SJCRH30 (cell line): ENCODE measurements at places on chromosomes 2 and 18.

DNA sequence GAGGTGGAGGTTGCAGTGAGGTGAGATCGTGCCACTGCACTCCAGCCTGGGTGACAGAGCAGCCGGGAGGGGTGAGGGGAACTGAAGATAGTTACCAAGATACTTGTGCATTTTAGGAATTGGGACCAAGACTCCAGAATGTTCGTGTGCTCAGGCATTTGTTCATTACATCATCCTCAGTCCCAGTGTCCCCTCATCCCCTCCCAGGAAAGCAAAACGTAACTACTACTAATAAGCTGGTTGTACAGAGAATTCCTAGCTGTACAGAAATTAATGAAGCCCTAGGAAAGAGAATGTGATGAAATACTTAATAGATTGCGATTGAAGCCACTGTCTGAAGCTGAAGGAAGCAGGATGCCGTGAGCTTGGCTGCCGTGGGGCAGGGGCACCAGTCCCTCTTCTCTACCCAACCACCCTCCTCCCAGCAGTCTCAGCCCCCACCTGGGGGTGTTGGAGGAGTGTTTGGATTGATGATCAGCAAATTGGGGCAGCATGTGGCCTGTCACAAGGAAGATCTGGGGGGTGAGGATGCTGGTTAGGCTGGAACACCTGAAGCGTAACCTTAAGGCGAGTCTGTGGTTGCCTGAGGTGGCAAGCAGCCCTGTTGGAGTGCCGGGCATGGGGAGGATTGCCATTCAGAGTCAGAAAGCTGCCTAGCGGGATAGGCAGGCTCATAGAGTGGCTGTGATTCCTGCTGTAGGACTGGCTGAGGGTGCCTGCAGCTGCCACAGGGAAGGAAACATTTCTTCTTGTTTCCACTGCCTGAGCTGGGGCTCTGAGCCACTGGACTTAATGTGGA is 140.9 kb downstream of the SH3RF3 start:
- no peak for DNase-seq

- DNase-seq: no peak
These were observed 226.4 kb downstream of the PARD3B start for GRCh38 chr2:204771721-204772120.

- peak; percentile 57 for DNase-seq
These were observed 102.0 kb upstream of the PPP1CB start for GRCh38 chr2:28649481-28650265.

- no peak for DNase-seq
These were observed 19.1 kb upstream of the B3GNT2 start for GRCh38 chr2:62176801-62177200.

DNA sequence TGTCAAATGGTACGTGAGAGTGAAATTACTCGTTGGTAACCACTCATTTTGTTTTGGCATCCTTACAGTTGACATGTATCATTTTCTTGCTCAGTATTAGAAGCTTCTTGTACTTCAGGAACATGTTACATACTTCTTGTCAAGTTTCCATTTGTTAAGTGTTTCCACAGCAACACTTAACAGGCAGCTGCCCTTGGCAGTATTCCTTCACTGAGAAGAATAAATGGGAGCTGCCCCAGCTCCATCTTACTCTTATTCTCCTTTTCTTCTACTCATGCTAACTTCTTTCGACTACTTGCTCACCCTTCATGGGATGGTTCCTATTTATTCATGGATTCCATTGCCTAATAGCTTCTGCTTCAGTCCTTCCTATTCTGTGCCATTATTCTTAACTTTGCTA is 60.1 kb upstream of the TUBA3E start:
- DNase-seq: no peak

GRCh38 chr2:172261292-172261691 is 158.6 kb upstream of the DLX2 start:
- DNase-seq: no peak

DNA sequence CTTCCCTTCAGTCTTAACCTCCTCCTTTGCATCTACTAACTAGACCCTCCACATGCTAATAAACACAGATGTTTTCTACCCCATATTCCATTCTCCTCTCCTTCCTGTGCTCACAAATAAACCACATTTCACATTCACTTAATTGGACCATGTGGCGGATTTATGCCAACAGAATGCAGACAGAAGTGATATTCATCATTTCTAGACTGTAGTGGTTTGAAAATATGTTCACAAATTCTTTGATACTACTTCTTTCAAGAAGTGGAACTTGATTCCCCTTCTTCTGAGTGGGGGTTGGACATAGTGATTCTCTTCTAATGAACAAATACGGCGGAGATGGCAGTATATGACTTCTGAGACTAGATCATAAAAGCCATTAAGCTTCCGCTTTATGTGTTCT is 73.5 kb upstream of the SPTBN1 start:
- no peak for DNase-seq

DNA sequence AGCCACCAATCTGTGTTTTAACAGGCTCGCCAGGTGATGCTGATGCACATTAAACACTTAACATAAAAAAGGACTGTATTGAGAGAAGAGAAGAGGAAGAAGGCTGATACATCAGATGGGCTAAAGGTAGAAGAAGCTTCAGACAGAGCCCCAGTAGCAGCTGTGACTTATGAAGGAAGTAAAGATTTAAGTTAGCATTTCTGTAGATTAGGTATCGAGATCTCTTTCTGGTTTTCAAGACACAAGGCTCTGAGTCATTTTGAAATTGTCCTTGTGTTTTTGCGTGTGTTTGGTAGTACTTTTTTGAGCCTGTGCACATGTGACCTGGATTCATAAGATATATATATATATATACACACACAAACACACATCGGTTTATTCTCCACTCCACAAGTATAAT is 40.6 kb upstream of the GCFC2 start:
- no peak for DNase-seq

DNA sequence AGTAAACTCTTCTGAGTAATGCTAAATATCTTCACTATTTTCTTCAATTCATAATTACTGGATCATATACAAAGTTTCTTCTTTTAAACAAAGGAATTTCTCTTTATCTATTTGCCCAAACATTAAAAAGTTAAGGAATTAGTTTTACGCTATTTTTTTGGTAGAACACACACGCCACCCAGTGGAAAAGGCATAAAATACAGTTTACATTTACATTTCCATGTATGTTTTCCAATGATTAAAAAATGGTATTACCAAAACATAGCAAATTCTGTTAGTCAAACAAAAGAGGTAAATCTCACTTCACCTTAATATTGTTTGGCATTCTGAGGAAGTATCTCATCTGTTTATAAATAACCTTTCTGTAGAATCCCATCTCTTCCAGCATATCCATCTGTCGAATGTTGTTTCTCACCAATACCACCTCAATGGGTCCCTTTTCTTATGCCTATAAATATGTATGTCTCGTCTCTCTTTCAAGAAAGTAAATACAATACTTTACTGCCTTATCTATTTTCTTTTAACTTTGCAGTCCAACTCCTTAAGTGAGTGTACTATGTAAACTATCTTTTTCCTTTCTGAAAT is 7.2 kb downstream of the BOLL start:
- DNase-seq: peak; percentile 50

GRCh38 chr2:191206613-191207471 is 38.4 kb upstream of the MYO1B start:
- no peak for DNase-seq

- DNase-seq: peak; percentile 81
These were observed 148.1 kb downstream of the EML6 start for GRCh38 chr2:54871457-54872107.

DNA sequence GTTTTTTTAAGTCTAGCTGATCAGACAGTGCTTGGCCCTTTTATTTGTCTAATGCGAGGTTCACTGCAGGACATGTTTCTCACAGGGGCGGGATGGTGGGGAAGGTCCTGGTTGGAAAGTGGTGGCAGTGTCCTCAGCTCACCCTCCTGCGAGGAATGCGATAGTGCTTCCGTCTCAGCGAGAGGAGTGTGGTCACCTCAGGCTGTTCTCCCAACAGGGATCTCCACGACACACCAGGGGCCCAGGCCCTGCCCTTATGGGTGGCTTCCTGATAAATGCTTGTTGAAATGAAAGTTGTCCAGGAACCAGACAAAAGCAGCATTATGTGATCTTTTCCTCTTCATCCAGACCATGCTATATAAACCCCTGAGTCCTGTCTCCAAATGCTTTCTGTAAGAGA is 70.1 kb downstream of the BOLA3 start:
- no peak for DNase-seq

GRCh38 chr2:28617502-28618184 is 121.8 kb downstream of the PLB1 start:
- no peak for DNase-seq
